ENCODE measurements at places on chromosomes 2 and 18. TPM values are rescaled to one million over a fixed set of nuclear protein-coding genes. Genes with fewer than 3 reads are reported as not detected.

The MORN2 gene
- total RNA-seq: 26.3 TPM

The IL36RN gene
- not detected for total RNA-seq

The IL37 gene
- total RNA-seq: not detected

The DSC3 gene
- total RNA-seq: 9.1 TPM

The CYP27C1 gene
- 0.31 TPM for total RNA-seq

The HOXD13 gene
- not detected for total RNA-seq

The PARD6G gene
- total RNA-seq: 12.5 TPM

The DOCK10 gene
- 40.3 TPM for total RNA-seq

The MEP1B gene
- not detected for total RNA-seq

The RESP18 gene
- not detected for total RNA-seq

The CRYBA2 gene
- not detected for total RNA-seq

The BMP10 gene
- total RNA-seq: not detected
